ENCODE measurements at places on chromosomes 11 and 22.

DNA sequence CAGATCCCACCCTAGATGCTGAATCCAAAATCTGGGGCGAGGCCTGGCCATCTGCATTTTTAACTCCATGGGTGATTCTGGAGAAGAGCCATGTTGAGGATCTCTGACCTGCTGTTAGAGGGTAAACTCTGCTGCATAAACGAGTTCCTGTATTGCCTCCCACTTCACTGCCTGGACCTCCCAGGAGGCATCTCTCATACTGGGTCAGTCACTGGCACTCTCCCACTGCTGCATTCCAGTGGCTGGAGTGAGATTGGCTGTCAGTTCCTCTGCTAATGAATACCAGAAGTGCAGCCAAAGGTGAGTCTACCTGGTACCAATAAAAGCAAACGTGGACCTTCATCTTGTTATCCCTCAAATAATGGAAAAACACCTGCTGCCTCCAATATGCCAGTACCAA is 10.3 kb downstream of the POLDIP3 start:
- no peak for DNase-seq

DNA sequence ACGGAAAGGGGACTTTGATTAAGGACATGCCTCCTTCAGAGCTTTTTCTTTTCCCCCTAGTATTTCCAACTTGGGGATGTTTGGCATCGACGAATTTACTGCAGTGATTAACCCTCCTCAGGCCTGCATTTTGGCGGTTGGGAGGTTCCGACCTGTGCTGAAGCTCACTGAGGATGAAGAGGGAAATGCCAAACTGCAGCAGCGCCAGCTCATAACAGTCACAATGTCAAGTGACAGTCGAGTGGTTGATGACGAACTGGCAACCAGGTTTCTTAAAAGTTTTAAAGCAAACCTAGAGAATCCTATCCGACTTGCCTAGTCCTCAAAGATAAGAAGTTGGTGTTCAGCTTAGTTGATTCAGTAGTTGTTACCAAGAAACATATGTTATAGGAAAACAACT is 78.4 kb downstream of the PDHX start:
- DNase-seq, result no peak

DNA sequence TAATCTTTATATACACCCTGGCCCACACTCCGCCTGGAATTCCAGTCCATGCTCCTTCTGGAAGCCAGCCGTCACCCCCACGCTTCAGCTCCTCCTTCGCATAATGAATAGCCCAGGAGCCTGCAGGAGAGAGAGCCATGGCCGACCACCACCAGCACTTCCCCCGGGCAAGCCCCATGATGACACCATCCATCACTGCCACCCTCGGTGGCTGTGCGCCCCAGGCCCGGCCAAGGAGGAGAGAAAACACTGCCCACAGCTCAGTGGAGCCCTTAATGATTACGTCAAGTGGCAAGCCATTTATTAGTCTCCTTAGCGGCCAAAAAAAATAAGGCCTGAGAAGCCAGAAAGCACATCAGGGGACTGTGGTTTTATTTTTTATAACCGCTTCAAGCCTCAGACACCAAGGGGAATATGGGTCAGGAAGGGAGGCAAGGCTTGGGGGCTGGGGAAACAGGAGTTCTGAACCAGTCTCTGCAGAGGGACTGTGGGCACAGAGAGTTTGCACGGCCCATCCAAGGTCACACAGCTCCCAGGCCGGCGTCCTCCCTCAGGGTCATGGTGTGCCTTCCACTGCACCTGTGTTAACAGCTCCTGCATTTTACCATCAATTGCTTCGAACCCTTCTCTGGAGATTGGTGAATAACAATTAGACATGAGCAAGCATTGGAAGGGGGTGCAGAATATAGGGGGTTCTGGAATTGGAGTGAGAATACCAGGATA is 134.3 kb downstream of the MN1 start:
- DNase-seq, result no peak

GRCh38 chr11:98107736-98108135 is 913.0 kb upstream of the CNTN5 start:
- DNase-seq, result no peak

- no peak for DNase-seq
These were observed 13.0 kb downstream of the TUB start for GRCh38 chr11:8093931-8094575.
